ENCODE measurements at places on chromosomes 12 and 14. TPM values are rescaled to one million over a fixed set of nuclear protein-coding genes. Genes with fewer than 3 reads are reported as not detected.

NTF3 gene
- 1.8 TPM for total RNA-seq

CLEC7A gene
- 11.1 TPM for total RNA-seq

ENDOU gene
- 0.36 TPM for total RNA-seq

RNASE3 gene
- 2.6 TPM for total RNA-seq

Data from sigmoid colon (tissue), 7 donors.